ENCODE measurements at places on chromosomes 12 and 14. TPM values are rescaled to one million over a fixed set of nuclear protein-coding genes. Genes with fewer than 3 reads are reported as not detected.

DNA sequence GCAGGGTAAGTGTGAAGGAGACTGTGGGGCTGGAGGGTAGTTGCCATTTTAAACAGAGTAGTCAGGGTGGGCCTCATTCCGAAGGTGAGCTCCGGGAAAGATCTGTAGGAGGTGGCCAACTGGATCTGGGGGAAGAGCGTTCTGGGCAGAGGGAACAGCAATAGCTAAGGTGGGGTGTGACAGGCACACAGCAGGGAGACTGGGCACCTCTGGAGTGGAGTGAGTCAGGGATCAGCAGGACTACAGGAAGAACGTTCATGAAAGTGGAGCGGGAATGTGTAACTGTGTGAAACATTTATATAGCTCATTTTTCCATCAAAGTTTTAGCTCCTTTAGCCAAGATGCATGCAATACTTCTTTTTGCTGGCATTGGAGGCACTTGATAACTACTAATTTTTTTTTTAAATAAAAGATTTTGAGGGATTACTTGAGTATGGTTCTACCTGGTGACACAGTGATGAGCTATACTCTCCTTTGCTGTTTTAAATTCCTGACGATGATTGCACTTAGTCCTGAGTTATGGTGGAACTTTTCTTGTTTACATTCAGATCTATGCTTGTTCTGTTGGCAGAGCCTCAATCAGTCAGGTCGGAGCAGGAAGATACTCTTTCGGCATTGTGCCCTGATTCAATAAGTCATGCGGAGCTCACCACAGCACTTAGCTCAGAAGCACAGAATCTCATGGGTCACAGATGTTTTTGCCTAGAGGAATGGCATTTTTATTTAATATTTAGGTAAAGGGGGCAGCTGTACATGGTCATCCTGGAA is 106.4 kb downstream of the WIF1 start:
- DNase-seq: no peak

DNA sequence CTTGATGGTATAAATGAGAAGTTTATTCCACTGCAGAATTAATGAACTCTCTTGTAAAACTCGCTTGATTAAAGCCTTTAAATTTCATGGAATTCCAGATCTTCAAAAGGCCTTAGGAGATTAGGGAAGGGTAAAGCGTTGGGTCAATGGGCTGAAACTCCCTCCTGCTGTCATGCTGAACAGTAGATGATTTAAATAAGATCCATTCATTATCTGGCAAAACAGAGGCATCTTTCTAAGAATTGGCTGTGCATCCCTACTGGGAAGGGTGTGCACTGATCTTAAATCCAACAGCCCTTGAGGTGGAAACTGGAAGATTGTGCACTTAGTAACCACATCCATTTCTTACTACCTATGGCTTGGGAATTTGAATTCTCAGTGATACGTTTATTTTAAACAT is 56.0 kb downstream of the PLCZ1 start:
- DNase-seq: no peak

DNA sequence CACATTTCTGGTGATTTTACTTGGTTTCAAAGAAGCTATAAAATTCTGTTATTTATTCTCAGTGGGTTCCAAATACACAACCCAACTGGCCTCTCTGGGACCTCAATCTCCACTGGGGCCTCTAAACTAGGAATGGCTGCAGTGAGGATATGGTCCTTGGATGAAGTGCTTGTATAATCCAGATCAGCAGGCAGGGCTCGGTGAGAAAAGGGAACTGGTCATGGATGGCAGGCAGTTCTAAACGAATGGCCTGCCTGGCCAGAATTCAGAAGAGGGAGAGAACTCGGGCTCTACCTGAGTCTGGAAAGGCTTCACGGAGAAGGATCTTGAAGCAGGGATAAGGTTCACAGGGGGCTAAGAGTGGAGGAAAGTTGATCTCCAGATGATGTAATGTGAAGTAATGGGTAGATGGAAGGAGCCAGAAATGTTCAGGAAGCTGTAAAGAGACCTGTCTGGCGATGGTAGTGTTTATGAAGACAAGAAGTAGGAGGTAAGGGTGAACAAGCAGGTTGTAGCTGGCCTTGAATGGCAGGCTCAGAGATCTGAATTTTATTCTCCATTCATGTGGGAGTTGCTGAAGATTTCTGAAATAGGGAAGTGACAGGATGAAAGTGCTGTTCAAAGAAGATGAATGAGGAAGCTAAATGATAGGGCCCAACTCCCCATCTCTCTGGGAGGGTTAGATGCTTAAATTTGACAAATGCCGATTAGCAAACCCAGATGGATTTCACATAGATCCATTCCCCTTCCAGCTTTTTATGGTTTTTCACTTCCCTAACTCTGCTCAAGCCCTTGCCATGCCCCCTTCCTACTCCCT is 31.5 kb upstream of the ANO6 start:
- DNase-seq: no peak

The AQP2 gene
- total RNA-seq: not detected

The TCP11L2 gene
- 31.2 TPM for total RNA-seq

All from breast epithelium (tissue), 4 donors.